Epithelial cell of alveolus of lung (primary cell): ENCODE measurements at places on chromosomes 5 and 9. TPM values are rescaled to one million over a fixed set of nuclear protein-coding genes. Genes with fewer than 3 reads are reported as not detected.

The ADAMTS13 gene
- 0.39 and 4.0 TPM in 2 replicates for total RNA-seq

The TNFSF15 gene
- total RNA-seq = 0.08 and 3.4 TPM in 2 replicates

The SSBP2 gene
- total RNA-seq = 22.4 and 68.6 TPM in 2 replicates

The CDH9 gene
- total RNA-seq = 0.13 TPM in 1 of 2 replicates, not detected in the other

The ANGPTL2 gene
- 10.1 and 50.2 TPM in 2 replicates for total RNA-seq
